ENCODE measurements at places on chromosomes 4 and X.

DNA sequence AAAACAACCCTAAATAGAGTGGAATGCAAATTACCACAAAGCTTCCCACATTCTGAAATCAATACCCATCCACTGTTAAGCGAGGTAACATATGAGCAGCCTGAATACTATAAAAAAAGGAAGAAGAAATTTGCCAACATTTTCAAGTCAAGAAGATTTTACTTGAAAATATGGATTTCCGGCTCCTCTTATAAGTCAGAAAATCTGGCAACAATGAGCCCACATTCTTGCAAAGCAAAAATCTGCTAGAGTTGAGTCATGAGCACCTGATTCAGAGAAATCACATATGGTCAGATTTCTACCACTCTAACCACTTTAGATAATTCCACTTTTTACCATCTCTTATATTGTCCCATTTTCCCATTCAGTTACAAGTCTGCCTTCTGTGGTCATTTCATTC lies 395.7 kb downstream of the DTHD1 start:
- DNase-seq: no peak

DNA sequence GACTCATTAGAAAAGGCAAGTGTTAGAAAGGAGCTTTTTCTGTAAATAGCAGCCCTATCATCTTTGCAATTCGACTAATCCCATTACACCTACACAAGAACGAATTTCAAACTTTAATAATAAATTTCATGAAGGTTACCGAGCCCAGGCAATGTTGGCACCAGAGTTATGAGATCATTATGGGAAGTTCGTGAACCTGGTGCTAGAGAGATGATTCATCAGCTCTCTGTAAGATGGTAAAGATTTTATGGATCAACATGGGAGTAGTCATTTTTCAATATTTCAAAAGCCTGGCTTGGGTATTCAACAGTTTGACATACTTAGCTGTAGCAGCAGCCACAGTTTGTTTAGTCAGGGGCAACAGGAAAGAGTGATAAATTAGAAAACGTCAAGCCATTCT lies 35.8 kb downstream of the AMELX start:
- DNase-seq: no peak

DNA sequence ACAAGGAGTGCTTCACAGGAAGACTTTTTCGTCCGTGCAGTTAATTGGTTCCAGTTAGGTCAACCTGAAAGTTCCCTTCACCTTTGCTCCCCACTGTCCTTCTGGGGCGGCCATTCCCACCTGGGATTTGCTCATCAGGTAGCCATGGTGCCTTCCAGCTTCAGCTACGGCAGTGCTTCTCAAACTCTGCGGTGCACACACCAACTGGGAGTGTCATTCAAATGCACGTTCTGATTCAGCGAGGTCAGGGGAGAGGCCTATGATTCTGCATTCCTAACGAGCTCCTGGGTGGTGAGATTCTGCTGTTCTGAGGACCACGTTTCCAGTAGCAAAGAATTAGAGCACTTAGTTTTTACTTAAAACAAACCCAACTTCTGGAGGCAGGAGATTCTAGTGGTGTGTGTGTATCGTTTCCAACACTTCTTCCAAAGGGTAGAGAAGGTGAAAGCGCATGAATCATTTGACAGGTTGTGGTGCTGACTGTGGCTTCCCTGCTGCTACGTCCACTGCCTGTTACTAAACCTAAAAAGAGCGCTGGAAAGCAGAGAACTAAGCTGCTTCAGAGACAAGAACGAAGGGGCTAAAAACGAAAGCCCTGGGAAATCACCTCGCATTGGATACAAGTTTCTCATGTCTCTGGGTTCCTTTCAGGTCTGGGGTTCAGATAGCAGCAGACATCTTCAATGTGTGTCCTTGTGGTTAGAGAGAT lies 4.7 kb upstream of the HELT start:
- no peak for DNase-seq

GRCh38 chr4:124331781-124332180 lies 380.8 kb downstream of the ANKRD50 start:
- no peak for DNase-seq

- DNase-seq: no peak
These were observed 12.4 kb downstream of the SH3KBP1 start for GRCh38 chrX:19875050-19875431.

- DNase-seq: no peak
These were observed 63.0 kb upstream of the ENPP6 start for GRCh38 chr4:184280591-184281071.

DNA sequence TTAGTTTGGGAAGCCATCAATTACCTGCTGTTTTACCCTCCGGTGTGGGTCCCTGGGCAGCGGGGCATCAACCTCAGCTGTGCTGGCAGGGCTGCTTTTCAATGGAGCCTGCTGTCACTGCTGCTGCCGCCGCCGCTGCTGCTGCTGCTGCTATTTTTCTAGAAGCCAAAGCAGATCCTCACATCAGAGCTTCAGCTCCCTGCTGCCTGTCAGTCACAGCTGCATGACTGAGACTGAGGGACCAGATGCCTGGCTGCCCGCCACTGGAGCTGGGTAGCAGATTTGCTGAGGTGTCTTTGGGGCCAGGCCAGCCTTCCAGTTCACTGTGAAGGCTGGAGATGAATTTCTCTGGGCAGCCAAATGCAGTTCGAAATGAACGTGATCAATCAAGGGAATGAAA lies 200.3 kb upstream of the NHS start:
- DNase-seq: no peak

GRCh38 chr4:95506264-95506663 lies 42.5 kb downstream of the UNC5C start:
- no peak for DNase-seq

- DNase-seq: no peak
These were observed 34.3 kb upstream of the HTRA3 start for GRCh38 chr4:8235224-8235623.

- DNase-seq: no peak
These were observed 100.7 kb downstream of the SYNPO2 start for GRCh38 chr4:118989098-118990080.

DNA sequence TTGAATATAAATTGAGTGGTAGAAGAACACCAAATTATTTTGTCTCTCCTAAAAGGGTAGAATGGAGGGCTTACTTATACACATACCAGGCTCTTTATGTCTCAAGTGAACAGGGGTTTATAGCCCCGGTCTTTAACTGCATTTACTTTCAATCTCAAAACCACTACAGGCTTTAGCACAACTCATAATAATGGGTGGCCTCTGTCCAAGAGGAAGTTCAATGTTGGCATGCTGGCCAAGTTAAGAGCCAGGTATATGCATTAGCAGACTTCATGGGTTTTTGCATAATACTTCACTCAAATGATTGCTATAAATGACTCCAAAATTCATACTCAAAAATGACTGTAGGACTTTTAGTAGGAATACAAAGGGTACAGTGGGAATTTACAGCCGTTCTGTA lies 118.5 kb upstream of the OTUD4 start:
- DNase-seq: no peak

DNA sequence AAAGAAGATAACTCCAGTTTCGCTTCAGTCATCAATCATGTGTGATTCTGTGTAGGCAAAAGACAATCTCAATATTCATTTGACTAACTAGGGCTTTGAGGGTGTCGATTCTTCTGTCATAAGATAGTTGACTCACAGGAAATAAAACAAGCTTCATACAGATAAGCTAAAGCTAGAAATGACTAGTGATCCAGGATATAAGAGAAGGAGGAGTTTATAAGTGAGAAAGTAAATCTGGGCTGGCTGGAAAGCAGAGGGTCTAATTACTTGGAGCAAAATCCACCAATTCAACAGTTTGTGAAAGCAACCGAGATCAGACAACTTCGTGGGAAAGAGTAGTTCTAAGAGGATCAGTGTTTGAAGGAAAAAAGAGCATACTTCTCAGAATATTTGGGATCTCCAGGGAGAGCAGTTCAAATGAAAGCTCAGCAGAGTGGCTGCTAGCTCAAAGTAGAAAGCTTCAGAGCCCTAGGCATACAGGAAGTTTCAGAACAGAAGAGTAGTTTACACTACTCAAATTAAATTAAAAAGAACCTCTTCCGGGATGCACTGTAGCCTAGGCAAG lies 429.3 kb downstream of the INPP4B start:
- DNase-seq: no peak

- no peak for DNase-seq
These were observed 14.6 kb downstream of the DDX3X start for GRCh38 chrX:41348551-41348950.

GRCh38 chr4:102324730-102325129 lies 20.6 kb downstream of the SLC39A8 start:
- DNase-seq: no peak

DNA sequence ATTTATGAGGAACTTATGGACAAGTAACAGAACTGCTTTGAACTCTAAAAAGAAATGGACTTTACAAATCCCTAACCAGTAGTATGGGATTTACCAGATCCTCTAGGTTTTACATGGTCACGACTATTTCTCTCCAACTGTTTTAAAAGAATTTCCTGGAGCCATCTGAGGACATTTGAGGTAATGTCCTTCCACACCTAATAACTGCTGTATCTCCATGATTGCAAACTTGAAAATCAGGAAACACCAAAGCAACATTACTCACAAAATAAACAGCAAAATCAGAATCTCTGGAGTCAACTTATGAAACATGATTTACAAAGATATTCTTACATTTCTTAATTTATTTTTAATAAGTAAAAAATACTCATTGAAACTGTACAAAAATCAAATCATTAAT lies 58.0 kb downstream of the STAP1 start:
- no peak for DNase-seq

GRCh38 chr4:188106454-188106853 lies 2.9 kb downstream of the TRIML2 start:
- DNase-seq: no peak

DNA sequence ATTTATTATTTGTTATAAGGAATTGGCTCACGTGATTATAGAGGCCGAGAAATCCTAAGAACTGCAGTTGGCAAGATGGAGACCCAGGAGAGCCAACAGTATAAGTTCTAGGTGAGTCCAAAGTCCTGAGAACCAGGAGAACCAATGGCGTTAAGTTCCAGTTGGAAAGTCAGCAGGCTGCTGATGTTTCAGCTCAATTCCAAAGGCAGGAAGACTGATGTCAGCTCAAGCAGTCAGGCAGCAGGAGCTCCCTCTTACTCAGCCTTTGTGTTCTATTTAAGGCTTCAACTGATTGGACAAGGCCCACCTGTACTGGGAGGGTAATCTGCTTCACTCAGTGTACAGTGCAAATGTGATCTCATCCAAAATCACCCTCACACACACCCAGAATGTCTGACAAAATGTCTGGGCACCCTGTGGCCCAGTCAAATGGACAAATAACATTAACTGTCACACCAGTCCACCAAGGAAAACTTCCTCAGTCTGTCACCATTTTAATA lies 30.8 kb upstream of the TBL1X start:
- DNase-seq: no peak

DNA sequence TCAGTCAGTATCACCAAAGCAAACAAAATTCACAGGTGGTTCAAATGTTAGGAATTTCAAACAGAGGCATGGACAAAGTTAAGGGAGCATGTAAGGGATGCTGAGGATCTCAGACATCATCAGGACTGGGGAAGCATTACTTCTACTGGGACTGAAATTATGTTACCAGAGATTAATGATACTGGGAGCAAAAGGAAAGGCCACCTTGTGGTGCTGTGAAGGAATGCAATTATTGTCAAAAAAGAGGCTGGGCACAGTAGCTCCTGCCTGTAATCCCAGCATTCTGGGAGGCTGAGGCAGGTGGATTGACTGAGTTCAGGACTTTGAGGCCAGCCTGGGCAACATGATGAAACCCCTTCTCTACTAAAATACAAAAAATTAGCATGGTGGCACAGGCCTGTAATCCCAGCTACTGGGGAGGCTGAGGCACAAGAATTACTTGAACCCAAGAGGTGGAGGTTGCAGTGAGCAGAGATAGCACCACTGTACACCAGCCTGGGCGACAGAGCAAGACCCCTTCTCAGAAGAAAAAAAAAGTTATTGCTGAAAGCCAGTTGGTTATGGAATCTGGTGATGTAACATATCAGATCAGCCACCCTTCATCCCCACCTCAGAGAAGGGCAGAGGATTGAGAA lies 954.3 kb downstream of the PCDH7 start:
- no peak for DNase-seq

GRCh38 chr4:68724426-68724825 lies 54.0 kb upstream of the UGT2B15 start:
- DNase-seq: no peak

DNA sequence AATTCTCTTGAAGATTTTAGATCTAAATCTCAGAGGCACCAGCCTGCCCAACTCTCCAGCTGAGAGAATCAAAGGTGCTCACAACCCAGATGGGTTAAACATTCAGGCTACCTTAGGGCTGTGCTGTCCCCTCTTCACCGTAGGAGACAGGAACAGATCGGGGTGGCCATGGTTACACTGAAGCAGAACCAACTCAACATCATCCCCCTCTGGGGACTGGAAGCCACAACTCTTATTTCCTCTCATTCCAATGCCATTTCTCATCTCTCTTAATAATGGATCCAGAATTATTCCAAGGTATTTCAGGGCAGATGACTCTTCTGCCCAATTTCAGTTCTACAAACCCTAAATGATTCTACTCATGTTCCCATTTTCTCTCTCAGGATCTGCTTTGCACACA lies 109.7 kb downstream of the NKX6-1 start:
- DNase-seq: no peak

GRCh38 chr4:136939781-136940180 lies 592.5 kb downstream of the PCDH18 start:
- DNase-seq: no peak

DNA sequence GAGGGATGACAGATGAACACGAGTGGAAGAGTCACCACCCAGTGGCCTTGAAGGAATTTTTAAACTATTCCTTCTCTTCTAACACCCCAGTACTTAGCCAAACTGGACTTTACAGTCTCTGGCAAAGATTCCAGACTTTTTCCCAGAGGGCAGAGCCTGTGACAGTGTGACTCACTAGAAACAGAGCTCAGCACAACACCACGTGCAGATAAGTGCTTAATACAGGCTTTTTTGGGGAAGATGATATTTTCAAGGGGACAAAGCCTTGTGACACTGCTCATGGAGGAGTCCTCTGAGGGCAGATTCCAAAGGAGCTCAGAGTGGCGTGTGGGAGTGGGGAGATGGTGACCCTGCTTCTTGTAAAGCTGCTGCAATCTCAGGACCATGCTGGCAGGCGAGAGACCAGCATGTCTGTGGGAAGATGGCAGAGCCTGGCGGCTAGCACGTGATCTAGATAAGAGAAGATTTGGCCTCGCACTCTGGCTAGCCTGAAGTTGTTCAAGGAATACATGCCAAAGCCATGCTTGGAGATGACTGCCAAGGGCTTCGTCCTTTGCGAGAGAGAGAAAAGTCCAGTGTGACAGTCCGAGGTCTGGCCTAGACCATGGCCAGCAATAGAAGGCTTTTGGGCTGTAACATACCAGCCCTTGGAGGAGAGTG lies 2.4 kb downstream of the RAB33A start:
- DNase-seq: no peak

- DNase-seq: no peak
These were observed 74.8 kb downstream of the POLA1 start for GRCh38 chrX:24768556-24768955.

DNA sequence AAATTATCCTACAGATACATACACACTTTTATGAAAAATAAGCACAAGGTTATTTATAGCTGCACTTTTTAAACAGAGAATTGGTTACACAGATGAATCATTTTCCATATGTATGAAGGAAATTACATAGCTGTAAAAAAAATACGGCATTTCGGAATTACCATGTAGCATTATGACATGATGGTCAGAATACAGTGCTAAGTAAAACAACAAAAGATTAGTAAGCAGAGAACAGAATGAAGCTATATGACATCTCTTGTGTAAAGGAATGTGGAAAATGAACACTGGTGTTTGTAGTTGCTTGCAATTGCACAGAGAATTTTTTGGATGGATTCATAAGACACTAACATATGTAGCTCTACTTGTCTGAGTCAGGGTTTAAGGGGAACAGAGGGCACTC lies 1222.0 kb upstream of the PRKX start:
- DNase-seq: no peak

- DNase-seq: no peak
These were observed 237.5 kb upstream of the GLRA2 start for GRCh38 chrX:14291666-14292500.
